ENCODE measurements at places on chromosomes 7 and 10.

DNA sequence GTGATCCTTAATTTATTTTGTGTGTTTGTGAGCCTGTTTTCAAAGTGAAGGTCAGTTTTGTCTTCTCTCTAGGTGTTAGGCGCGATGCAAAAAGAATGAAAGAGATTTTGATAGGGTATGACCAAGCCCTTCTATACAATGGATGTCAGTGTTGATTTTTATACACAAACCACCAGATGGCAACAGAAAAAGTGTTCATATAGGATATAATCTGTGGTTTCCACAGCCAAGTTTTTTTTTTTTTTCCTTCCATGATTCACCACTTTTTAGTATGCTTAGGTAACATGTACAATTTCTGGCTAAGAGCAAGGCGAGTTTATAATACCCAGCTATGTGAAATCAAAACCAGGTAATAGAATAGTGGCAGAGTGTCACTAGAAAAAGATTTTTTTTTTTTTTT lies 8.1 kb downstream of the SDK1 start:
- no peak for DNase-seq

GRCh38 chr7:139095194-139095659 lies 14.3 kb downstream of the ZC3HAV1 start:
- DNase-seq, result peak; percentile 69

DNA sequence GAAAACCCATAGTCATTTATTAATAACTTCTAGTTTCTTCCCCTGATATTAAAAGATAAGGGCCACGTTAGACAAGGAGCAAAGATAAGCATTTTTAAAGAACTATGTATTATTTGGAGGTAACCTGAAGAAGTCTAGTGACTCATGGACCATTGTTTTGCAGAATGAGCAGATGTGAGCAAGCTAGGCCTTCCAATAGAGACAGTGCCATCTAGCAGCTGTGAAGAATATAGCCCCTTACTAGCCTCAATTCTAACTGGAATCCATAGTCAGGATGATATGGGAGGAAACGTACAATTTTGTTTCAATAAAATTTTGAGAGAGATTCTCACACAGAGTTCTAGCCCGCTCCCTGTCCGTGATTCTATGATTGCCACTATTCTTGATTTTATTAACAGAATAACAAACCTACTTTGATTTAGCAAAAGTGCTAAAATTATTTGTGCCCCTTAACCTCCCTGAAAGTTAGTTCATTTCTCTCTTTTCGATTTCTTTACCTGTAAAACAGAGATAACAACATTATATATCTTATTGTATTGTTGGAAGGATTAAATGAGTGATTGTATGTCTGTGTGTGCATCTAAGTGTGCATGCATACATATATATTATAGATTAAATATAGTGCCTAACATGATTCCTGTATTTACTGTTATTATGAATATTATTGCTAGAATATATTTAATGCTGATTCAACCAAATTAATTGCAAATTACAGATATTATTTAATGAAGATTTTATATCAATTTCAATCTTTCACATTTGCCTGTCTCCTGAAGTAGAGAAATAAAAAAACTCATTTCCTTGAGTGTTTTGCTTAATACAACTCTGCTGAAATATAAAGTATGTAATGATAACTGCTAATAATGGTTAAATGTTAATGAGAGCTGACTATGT lies 22.7 kb downstream of the FAM237B start:
- peak; percentile 9 for DNase-seq

DNA sequence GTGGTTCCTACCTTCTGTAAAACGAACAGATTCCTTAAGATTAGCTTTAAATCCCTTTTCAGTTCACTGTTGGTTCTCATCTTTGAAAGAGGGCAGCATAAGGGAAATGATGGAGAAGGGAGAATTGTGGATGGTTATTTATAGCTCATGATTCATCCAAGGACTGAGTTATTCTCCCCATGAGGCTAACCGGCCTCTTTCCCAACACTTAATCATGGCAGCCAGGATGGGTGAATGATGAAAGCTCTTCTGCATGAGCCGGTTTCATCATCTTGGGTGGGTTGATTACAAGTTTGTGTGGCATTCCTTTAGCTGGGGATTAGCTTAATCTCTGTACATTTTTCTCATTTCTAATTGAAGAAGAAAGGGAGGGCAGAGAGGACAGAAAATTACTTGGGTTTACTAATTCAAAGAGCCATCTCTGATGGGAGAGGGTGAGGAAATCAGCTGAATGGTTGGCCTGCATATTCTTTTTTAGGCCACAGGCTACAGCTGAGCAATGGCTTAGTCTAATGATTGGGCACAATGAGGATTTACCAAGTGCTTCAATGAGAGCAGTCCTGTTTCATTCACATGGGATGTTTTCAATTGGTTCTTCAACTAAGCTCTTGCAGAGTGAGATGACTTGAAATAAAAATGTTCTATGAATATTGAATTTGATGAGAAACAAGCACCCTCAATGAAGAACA lies 250.0 kb downstream of the BMPER start:
- no peak for DNase-seq

GRCh38 chr7:33050535-33051318 lies 11.8 kb downstream of the NT5C3A start:
- peak; percentile 78 for DNase-seq

GRCh38 chr7:44960011-44960580 lies 18.7 kb downstream of the MYO1G start:
- DNase-seq, result no peak

GRCh38 chr10:79404690-79405131 lies 40.7 kb downstream of the ZCCHC24 start:
- DNase-seq, result no peak

DNA sequence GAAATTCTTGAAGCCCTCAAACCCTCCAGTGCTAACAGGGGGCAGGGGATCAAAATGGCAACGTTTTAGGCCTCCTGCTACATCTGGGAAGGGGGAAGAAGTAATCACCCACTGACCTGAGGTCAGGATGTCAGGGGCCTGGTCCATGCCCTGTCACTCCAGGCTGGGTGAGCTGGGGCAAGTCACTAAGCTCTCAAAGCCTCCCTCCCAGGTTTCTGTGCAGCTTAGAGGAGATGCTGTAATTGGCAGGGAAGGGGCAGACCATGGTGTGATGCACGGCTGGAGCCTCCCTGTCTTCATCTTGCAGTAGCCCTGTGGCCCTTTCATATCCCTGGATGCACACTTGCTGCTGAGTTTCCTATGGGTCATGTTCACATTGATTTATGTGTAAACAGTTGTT lies 27.2 kb downstream of the LEP start:
- DNase-seq, result no peak

- DNase-seq, result no peak
Measured at GRCh38 chr7:78279457-78279856, 480.9 kb downstream of the PHTF2 start.

DNA sequence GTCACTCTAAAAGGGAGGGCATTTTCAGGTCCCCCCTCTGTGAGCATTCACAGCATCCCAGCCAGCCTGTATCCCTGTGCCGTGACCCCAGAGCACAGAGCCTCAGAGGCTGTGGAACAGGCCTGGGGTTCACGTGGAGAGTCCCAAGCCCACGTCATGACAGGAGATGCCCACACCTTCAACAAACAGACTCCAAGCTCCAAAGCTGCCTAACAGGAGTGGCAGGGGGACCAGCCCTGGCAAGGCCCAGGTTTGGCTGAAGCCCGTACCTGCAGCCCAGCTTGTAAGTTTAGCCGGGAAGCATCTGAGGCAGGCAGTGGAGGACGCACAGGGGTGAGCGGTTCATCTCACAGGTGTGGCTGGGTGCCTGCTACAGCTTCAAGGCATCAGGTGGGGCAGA lies 33.5 kb downstream of the LHPP start:
- no peak for DNase-seq

GRCh38 chr10:121425623-121426022 lies 172.6 kb downstream of the FGFR2 start:
- no peak for DNase-seq

GRCh38 chr10:103535595-103535994 lies 42.1 kb downstream of the NEURL1 start:
- DNase-seq, result no peak

GRCh38 chr10:128932071-128932820 lies 534.8 kb upstream of the MGMT start:
- DNase-seq, result no peak

DNA sequence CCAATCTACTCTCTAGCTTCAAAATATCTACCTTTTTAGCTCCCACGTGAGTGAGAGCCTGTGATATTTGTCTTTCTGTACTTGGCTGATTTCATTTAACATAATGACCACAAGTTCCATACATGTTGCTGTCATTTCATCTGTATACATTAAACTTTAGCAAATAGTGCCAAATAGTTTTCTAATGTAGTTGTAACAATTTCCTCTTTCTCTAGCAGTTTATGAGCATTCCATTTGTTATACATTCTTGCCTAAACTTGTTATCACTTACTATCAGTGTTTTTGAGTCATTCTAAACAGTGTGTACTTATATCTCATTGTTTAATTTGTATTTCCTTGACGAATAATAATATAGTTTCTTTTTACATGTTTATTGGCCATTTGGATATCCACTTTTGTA lies 77.2 kb downstream of the NEUROD6 start:
- no peak for DNase-seq

- no peak for DNase-seq
Measured at GRCh38 chr7:112981966-112982365, 104.7 kb downstream of the GPR85 start.

DNA sequence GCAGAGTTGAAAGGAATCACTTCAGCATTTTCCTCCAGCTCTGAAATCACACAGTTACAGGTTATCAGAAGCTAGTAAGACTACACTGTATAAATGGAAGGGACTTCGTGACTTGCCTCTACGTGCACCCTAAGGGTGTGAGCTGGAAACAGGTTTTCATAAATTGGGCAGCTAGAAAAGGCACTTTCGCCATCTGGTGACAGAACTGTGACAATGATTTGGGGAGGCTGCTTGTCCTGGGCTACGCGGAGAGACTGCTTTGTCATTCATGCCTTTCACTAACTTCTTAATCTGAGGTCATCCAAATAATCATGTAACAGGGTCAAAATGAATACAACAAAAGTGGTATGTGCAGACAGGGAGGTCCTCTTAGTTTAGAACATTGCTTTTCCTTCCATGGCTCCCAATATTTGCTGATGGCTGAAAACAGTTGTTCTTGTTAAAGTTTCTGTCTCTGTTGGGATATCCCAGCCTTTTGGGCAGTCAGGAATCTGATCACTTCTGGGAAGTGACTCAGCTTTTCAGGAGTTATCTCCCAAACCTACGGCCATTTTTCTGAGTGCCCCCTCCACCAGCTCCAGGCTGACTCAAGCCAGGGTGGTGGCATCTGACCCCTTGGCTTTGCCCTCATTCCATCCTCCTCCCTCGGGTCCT lies 17.8 kb downstream of the VWC2 start:
- DNase-seq, result peak; percentile 27

DNA sequence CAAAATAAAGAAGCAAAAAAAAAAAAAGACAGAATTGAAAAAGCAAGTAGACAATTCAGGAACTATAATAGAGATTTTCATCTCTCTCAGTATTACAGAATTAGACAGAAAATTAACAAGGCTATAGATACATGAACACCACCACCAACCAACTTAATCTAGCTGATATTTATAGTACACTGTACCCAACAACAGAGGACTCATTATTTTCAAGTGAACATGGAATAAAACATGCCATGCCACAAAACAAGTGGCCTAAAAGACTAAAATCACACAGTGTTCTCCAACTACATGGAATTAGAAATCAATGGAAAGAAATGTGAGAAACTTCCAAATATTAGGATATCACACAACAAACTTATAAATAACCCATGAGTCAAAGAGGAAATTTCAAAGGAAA lies 9.1 kb downstream of the TMEM168 start:
- DNase-seq, result no peak

DNA sequence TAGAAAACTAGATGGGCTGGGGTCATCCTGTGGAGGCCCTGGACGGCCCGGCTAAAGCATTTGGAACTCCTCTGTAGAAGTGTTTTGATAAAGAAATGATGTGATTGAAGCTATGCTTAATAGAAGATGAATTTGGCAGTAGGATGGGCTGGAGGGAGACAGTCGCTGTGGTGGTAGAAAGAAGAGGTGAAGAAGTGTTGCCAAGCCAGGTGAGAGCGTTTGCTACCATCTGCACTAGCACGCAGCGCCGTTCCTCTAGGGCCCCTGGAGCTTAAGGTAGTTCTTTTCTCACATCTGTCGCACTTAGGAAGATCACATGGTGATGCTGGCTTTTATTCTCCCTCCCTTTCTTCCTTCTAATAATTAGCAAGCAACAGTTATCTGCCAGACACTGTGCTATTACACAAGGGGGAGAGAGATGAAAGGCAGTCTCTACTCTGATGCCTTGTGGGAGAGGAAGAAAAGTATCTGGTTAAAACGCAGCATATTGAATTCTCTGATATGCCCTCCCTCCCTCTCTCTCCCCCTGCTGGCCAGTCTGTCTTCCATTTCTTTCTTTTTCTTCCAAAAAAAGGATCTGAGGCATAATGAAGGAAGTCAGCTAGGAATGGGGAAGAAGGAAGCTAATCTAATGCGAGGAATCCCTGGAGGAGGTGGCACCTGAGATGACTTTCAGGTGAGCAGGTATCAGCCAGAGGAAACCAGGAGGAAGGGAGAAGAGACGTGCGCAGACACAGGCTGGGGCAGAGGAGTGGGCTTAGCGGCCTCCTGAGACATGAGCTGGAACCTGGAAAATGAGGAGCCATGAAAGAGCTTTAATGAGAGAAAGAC lies 162.3 kb upstream of the KLF14 start:
- peak; percentile 75 for DNase-seq

- peak; percentile 55 for DNase-seq
Measured at GRCh38 chr7:7969306-7970236, 975 bp downstream of the GLCCI1 start.

DNA sequence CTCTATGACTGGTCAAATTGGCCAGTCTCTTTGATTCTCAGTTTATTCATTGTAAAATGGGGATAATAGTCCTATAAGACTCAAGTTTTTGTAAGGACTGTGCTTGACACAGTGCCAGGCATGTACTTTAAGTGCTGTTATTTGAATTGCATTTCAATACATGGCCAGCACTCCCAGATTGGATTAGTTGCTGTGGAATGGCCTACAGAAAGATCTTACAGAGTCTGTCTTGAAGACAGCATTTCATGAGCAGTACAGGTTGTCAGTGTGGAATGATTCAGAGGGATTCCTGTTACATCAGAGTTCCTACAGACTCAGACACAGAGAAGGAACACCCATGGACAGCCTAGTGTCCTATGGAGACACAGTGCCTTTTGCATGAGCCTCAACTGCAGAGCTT lies 238.1 kb upstream of the BMPER start:
- no peak for DNase-seq

DNA sequence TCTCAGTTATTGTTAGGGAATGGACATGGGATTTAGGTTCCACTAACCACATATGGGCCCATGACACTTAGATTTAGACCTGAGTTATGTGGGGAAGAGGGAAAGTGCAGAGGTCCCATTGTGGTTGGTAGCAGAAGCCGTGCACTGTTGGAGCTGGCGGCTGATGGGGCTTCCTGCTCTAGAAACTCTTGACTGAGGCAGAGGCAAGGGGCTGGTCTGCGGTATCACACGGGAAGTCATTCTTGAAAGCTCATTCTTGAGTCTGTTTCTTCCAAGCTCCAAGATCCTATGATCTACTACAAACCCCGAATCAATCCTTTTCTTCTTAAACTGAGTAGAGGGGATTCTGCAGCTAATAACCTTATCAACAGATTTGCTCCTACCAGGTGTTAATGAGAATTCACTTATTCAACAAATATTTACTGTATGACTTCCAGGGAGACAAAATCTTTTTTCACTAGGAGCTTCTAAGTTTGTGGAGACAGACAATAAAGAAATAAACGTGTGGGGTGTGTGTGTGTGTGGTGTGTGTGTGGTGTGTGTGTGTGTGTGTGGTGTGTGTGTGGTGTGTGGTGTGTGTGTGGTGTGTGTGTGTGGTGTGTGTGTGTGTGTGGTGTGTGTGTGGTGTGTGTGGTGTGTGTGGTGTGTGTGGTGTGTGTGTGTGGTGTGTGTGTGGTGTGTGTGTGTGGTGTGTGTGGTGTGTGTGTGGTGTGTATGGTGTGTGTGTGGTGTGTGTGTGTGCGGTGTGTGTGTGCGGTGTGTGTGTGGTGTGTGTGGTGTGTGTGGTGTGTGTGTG lies 57.1 kb downstream of the AOC1 start:
- no peak for DNase-seq
